ENCODE measurements at places on chromosomes 16 and 17.

DNA sequence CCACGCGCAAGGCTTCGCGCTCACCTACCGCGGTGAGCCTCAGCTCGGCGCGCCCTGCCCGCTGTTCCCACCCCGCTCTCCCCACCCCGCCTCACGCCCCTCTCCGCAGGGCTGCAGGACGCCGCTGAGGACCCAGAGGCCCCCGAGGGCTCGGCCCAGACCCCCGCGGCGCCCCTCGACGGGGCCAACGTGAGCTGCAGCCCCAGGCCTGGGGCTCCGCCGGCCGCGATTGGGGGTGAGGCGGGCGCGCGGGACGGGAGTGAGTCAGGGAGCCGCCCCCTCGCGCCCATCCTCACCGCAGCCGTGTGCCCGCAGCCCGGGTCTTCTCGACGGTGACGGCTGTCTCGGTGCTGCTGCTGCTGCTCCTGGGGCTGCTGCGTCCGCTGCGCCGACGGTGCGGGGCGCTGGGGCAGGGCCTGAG is 1.9 kb upstream of the PAQR4 start:
- H3K27me3 ChIP-seq: peaks cover 29% of the 10 kb centered on the region
- no peak overlapping the region for H3K27ac ChIP-seq
- no peak for DNase-seq
- no peak overlapping the region for H3K4me3 ChIP-seq
- H3K36me3 ChIP-seq: no peaks in the 10 kb centered on the region

- H3K27ac ChIP-seq: no peak overlapping the region
- H3K4me1 ChIP-seq: no peaks in the 10 kb centered on the region
- no peak for DNase-seq
Observed at GRCh38 chr17:72382971-72383722, 262.3 kb downstream of the SOX9 start.

DNA sequence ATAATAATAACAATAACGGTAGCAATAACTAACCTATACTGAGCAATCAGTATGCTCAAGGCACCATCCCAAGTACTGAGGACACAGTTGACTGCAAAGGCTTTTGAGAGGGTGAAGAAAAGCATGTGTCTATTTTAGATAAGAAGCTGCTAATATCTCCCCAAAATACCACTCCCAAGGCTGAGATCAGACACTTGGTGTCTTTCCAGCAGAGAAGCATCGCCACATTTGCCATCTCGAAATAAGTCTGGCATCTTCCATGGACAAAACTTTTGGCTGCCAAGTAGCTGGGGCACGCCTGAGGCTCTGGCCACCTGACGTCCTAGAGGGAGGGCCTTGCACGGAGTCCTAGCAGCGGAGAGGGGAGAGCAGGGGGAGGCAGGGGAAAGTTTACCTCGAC is 39.0 kb downstream of the ZNF423 start:
- H3K36me3 ChIP-seq: no peaks in the 10 kb centered on the region
- no peak for DNase-seq
- no peaks in the 10 kb centered on the region for H3K4me1 ChIP-seq
- H3K4me3 ChIP-seq: no peak overlapping the region
- H3K27ac ChIP-seq: no peak overlapping the region

- H3K36me3 ChIP-seq: no peaks in the 10 kb centered on the region
- H3K4me1 ChIP-seq: peaks cover 19% of the 10 kb centered on the region
- DNase-seq: no peak
- H3K4me3 ChIP-seq: no peak overlapping the region
- no peak overlapping the region for H3K27ac ChIP-seq
Observed at GRCh38 chr17:61352781-61353491, 46.7 kb upstream of the TBX2 start.

DNA sequence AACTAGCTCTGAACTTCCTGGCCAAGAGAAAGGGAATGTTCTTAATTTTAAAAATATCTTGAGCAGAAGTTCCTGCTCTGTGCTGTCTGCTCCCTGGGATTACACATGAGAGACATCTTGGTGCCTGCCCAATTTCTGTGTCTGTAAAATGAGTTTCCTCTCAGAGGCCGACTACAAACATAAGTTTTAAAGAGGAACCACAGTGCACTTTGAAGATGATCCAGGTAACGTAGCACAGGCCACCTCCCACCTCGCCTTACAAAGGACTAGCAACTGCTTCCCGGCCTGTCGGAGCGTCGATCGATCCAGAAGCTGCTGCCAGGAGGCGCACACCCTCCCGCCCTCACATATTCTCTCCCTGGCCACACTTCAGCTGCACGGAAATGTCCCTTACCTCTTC is 55.0 kb upstream of the ATP2A3 start:
- no peak overlapping the region for H3K27ac ChIP-seq
- no peaks in the 10 kb centered on the region for H3K27me3 ChIP-seq
- H3K4me3 ChIP-seq: no peak overlapping the region
- peaks cover 60% of the 10 kb centered on the region for H3K36me3 ChIP-seq

DNA sequence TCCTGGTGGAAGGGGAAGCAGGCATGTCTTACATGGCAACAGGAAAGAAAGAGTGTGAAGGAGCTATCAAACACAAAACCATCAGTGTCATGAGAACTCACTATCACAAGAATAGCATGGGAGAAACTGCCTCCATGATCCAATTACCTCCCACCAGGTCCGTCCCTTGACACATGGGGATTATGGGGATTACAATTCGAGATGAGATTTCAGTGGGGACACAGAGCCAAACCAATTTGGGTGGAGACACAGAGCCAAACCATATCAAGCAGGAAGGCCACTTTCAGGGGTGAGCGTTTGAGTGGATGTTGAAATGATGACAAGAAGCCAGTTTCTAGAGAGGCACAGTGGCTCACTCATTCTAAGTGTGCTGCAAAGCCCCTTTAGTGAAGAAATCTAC is 143.8 kb downstream of the CPPED1 start:
- no peak for DNase-seq
- no peak overlapping the region for H3K4me3 ChIP-seq
- H3K4me1 ChIP-seq: no peaks in the 10 kb centered on the region

GRCh38 chr16:29310852-29311314 is 95.6 kb downstream of the NPIPB11 start:
- H3K4me1 ChIP-seq: no peaks in the 10 kb centered on the region
- no peaks in the 10 kb centered on the region for H3K36me3 ChIP-seq
- no peak overlapping the region for H3K27ac ChIP-seq
- DNase-seq: no peak
- no peak overlapping the region for H3K4me3 ChIP-seq

- peaks cover 5% of the 10 kb centered on the region for H3K4me1 ChIP-seq
- H3K27me3 ChIP-seq: no peaks in the 10 kb centered on the region
Observed at GRCh38 chr16:56800355-56800754, 64.7 kb upstream of the SLC12A3 start.

- H3K27ac ChIP-seq: no peak overlapping the region
- H3K4me1 ChIP-seq: peaks cover 10% of the 10 kb centered on the region
- DNase-seq: no peak
- H3K36me3 ChIP-seq: peaks cover 5% of the 10 kb centered on the region
- no peak overlapping the region for H3K4me3 ChIP-seq
Observed at GRCh38 chr16:84500531-84500930, 3.9 kb downstream of the MEAK7 start.

DNA sequence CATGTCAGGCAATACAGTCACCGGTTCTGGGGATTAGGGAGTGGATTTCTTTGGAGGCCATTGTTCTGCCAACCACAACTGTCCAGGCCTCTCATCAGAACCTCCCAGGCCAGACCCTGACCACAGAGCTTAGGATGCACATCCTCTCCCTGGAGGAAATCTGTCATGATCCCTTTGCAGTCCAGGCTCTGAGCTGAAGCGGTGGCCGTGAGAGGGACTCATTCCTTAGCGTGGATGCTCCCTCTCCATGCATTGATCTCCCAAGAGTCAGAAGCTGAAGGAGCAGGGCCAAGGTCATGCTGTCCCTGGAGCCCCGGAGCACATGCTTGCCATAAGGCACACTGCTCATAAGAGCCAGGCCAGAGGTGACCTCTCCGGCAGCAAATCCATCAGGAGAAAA is 181.4 kb downstream of the COPRS start:
- H3K27me3 ChIP-seq: peaks cover 3% of the 10 kb centered on the region
- no peak for DNase-seq
- H3K4me1 ChIP-seq: no peaks in the 10 kb centered on the region
- no peak overlapping the region for H3K27ac ChIP-seq
- no peaks in the 10 kb centered on the region for H3K36me3 ChIP-seq
- H3K4me3 ChIP-seq: no peak overlapping the region

GRCh38 chr16:85246473-85246872 is 134.2 kb upstream of the CIBAR2 start:
- DNase-seq: no peak
- H3K4me1 ChIP-seq: no peaks in the 10 kb centered on the region
- no peak overlapping the region for H3K27ac ChIP-seq
- H3K27me3 ChIP-seq: no peaks in the 10 kb centered on the region

- H3K36me3 ChIP-seq: no peaks in the 10 kb centered on the region
- no peaks in the 10 kb centered on the region for H3K27me3 ChIP-seq
- H3K4me1 ChIP-seq: peaks cover 6% of the 10 kb centered on the region
- no peak for DNase-seq
Observed at GRCh38 chr17:27496437-27496943, 40.2 kb downstream of the KSR1 start.

DNA sequence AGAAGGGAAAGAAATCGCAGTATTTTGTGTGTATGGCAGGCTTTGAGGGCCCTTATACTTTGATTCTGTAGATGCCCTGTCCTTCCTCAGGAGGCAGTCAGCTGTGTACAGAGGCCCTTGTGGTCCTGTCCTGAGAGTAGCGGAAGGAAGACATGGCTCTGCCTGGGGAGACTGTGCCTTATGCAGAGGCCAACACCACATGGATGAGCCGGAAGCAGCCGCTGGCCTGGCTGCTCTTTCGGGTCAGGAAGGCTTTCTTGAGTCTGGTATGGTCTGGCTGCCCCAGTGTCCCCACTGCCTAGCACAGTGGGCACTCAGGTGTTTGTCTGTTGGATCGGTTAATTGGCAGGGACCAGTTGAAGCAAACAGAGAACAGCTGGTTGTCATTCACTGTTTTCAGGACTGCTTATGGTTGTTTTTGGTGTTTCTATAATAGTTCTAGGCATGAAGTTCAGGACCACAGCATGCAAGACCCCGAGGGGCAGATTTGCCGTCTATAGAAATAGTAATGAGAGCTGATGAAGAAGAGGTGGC is 12.4 kb downstream of the USP10 start:
- no peaks in the 10 kb centered on the region for H3K27me3 ChIP-seq
- no peak overlapping the region for H3K4me3 ChIP-seq
- H3K4me1 ChIP-seq: peaks cover 4% of the 10 kb centered on the region
- no peak overlapping the region for H3K27ac ChIP-seq
- H3K36me3 ChIP-seq: no peaks in the 10 kb centered on the region

GRCh38 chr16:72856797-72857196 is 191.1 kb downstream of the ZFHX3 start:
- H3K36me3 ChIP-seq: no peaks in the 10 kb centered on the region
- H3K27me3 ChIP-seq: no peaks in the 10 kb centered on the region
- H3K4me1 ChIP-seq: no peaks in the 10 kb centered on the region
- H3K27ac ChIP-seq: no peak overlapping the region
- H3K4me3 ChIP-seq: no peak overlapping the region

GRCh38 chr16:26087091-26087490 is 395.3 kb downstream of the HS3ST4 start:
- DNase-seq: no peak
- no peaks in the 10 kb centered on the region for H3K4me1 ChIP-seq
- H3K4me3 ChIP-seq: no peak overlapping the region
- no peaks in the 10 kb centered on the region for H3K27me3 ChIP-seq
- no peaks in the 10 kb centered on the region for H3K36me3 ChIP-seq

GRCh38 chr16:88315543-88316105 is 67.1 kb upstream of the ZNF469 start:
- peaks cover 24% of the 10 kb centered on the region for H3K4me1 ChIP-seq
- no peaks in the 10 kb centered on the region for H3K27me3 ChIP-seq
- no peak overlapping the region for H3K4me3 ChIP-seq

- H3K27ac ChIP-seq: no peak overlapping the region
Observed at GRCh38 chr17:72142614-72143013, 21.8 kb downstream of the SOX9 start.

GRCh38 chr16:82360024-82360783 is 190.2 kb upstream of the MPHOSPH6 start:
- DNase-seq: no peak
- no peak overlapping the region for H3K27ac ChIP-seq
- H3K36me3 ChIP-seq: no peaks in the 10 kb centered on the region
- peaks cover 2% of the 10 kb centered on the region for H3K27me3 ChIP-seq
- no peak overlapping the region for H3K4me3 ChIP-seq

GRCh38 chr16:27431773-27432532 is 30.0 kb downstream of the IL21R start:
- no peak for DNase-seq
- no peaks in the 10 kb centered on the region for H3K4me1 ChIP-seq
- no peak overlapping the region for H3K27ac ChIP-seq
- H3K36me3 ChIP-seq: no peaks in the 10 kb centered on the region

DNA sequence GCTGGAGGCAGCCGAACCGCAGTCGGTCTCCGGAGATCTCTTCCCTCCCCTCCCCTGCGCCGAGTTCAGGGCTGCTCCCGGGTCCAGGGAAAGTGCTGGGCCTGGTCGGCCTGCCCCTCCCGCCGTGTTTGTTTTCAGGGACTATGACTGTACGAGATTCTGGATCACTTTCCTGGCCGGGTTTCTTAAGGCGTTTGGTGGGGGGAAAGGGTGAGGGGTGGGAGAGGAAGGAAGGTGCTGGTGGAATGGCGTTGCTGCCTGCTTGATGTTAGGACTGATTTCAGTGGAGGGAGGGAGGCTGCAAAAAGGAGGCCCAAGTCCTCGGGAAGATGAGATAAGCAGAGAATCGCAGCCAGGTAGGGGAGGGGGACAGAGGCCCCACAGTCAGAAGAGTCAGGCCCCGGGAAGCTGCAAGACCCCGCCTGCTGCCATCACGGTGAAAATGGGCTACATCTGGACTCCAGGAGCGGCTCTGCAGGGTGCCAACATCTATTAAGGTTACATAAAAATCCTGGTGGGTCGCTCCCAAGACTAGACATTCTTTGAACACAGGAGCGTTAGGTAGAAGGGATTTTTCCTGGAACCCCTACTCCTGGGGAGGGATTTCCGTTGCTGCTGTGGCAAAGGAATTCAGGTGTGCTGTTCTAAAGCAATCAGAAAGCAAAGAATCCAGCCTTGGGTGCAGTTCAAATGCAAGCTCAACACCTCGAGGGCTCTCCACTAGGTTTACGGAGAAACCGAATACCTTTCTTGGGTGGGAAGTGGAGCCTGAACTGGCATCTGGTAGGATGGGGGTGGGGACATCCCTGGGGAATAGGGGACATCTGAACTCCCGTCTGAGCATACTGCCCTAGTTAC is 1.2 kb downstream of the ARHGAP44 start:
- no peaks in the 10 kb centered on the region for H3K27me3 ChIP-seq
- no peak for DNase-seq
- H3K27ac ChIP-seq: no peak overlapping the region
- H3K36me3 ChIP-seq: no peaks in the 10 kb centered on the region
- no peaks in the 10 kb centered on the region for H3K4me1 ChIP-seq
- H3K4me3 ChIP-seq: no peak overlapping the region

Measured in endothelial cell of umbilical vein (primary cell).